ENCODE measurements at places on chromosomes 3 and 15. TPM values are rescaled to one million over a fixed set of nuclear protein-coding genes. Genes with fewer than 3 reads are reported as not detected.

- DNase-seq, result no peak
Measured at GRCh38 chr3:30604093-30604492, 2.3 kb upstream of the TGFBR2 start.

- DNase-seq, result no peak
Measured at GRCh38 chr3:93992207-93992606, 12.3 kb downstream of the ARL13B start.

Gene ANKRD28
- 10.7 TPM for total RNA-seq

DNA sequence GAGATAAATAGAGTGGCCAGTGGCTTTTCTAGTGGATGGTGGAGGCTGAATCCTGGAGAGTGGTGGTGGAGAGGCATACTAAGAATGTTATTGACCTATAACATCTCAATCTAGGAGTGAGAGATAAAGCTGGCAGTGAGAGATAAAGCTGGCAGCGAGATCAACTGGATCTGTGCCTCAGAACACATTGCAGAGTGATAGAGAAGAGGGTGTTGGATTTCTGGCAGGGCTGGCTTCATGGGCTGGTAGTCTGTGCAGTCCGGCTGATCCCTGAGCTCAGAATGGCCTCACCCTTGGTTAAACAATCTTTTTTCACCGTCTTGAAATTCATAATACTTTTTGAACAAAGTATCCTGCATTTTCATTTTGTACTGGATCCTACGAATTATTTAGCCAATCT is 221.2 kb downstream of the NLGN1 start:
- no peak for DNase-seq

DNA sequence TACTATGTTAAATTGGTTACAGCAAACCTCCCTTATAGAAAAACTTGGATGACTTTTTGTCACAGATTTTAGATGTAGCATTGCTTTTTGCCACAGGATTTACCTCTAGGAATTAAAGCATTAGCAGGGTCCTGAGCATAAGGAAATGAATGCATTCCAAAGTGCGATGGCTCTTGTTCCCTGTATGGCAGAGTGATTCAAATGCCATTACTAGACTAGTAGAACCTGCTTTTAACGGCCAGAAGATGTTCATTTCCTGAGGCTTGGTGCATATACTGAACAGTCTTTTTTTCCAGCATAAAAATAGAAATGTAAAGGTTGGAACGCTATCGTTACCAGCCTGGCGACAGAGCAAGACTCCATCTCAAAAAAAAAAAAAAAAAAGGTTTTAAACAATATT is 59.4 kb downstream of the WNT5A start:
- DNase-seq, result no peak

Gene TFDP2
- total RNA-seq, result 42.0 TPM

DNA sequence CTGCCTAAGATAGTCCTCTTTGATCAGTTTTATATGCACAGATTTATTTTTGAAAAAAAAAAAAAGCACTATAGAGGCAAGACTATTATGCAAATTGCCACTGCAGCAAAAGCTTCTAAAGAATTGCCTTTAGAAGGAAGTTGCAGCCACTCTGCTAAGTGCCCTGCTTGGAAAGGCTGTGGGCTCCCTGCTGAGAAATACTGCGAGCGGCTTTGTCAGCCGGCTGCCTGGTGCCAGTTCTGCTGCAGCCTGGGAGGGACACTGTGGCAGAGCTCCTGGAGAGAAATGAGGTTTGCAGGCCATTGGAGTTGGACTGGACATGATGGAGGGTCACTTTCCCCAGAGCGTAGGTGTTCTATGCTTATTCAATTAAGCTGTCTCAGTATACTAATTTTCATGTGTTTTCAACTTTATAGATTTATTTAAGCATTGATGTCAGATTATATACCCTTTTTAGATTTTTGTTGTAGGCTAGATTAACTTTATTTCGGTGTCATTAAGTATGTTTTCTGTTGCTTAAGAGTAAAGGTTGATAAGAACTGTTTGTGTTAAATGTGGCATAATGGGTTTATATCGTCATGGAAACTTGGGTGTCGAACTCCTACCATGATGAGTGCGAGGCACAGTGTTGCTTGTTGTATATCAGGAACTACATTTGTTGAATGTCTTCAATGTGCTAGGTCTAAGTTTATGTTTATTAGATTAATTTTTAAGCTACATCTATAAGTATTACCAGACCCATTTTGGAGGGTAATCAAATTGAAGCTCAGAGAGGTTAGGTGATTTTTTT is 6.6 kb downstream of the MAP2K5 start:
- DNase-seq, result peak; percentile 15

Gene FBXO40
- not detected for total RNA-seq

DNA sequence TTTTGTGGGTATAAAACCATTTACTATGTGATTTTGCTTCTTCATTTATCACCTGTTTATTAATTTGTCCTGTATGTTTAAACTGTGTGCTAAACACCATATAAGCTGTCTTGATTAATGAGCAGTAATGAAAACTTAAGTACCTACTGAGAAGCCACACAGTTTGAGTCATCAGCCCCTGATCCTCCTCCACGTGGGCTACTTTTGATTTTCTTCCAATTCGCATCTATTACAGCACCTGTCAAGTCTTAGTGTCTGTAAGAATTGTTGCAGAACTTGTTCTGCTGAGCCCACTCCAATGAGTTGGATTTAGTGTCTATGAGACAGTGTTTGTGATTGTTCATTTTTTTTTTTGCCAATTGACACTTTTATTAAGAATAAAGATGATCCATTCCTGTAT is 16.8 kb downstream of the EPHA6 start:
- DNase-seq, result no peak

Gene SLCO3A1
- total RNA-seq, result 12.6 TPM

Gene PCSK6
- 91.5 TPM for total RNA-seq
